Activated CD4-positive, alpha-beta T cell treated with anti-CD3 and anti-CD28 coated beads, Interleukin-2, amount 50 U/mL, for 48 hours (primary cell): ENCODE measurements at places on chromosomes 5 and 9.

- no peak for DNase-seq
These were observed 37.7 kb upstream of the PCSK1 start for GRCh38 chr5:96470785-96471184.

DNA sequence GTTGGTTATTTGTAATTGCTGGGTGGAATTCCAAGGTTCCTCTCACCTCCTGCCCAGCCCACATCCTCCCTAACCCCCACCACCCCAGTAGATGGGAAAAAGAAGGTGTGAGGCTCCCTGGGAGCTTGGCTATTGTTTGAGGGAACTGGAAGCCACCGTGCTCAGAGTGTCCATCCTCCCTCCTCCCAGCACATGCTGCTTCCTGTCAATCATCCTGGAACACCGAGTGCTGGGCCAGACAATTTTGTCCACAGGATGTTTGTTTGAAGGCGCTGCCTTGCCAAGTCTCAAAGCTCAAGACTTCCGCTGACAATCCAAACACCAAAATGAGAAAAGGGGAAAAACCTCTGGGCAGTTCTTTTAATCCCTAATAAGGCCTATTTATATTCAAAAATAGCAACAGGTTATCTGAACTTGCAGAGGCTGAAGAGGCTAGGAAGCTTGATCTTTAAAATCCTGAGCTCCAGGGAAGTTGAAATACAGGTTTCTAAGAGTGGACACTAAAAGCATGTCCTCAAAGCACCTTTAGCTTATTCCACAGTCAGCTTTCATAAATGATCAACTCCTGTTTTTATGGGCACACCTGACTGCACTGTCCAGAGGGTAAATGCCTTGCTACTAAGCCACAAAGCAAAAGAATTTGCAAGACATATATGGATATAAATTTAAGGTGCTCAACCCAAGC lies 286.7 kb downstream of the NFIB start:
- no peak for DNase-seq

- no peak for DNase-seq
These were observed 216.9 kb downstream of the CD180 start for GRCh38 chr5:66979738-66980137.

DNA sequence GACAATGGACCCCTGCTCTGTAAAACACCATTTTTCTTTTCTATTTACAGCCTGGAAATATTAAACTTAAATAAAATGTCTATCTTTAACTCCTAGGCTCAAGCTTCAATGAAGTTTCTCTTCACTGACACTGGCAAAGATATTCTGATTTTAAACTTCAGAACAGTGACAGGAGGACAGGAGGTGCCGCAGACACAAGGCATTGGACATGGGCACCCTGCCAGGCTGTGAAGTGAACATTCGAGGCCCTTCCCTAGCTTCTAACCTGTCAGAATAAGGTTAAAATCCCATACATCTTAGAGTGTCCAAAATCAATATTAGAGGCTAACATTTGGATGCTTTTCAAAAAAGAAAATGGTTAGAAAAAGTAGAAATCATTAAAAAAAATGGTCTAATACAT lies 9.2 kb downstream of the SEMA5A start:
- DNase-seq: no peak

DNA sequence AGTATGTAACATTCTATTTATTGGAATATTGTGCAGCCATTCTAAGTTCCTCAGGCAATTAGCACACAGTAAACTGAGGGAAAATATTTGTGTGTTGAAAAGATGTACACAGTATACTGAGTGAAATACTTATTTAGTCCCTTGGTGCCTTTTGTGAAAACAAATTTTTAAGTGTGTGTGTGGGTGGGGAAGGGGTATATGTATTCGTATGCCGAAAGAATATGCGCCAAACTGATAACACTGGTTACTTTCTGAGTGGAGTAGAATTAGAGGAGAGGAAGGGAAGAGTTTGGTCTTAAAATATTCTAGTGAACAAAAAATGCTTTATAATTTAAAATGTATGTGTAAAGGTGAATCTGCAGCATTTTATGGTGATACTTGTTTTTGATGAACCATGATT lies 3.1 kb downstream of the DCP2 start:
- no peak for DNase-seq

DNA sequence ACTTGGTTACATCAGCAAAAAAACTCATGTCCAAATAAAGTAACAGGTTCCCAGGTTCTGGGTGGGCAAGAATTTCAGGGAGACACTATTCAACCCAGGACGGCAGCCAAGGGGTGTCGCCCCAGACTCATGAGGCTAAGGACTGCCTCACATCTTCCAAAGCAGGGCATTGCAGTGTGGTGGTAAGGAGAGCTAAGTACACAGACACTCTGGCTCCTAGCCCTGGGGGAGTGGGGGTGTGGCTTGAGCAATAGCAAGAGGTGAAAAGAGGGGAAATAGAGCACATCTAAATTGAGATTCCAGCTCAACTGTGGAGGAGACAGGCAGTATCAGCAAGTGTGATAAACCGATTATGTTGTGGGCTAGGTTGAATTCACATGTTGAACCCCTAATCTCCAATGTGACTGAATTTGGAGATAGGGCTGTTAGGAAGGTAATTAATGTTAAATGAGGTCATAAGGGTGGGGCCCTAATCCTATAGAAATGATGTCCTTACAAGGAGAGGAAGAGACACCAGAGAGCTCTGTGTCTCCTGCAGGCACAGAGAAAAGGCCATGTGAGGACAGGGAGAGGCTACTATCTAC lies 49.9 kb upstream of the MARCHF11 start:
- no peak for DNase-seq

DNA sequence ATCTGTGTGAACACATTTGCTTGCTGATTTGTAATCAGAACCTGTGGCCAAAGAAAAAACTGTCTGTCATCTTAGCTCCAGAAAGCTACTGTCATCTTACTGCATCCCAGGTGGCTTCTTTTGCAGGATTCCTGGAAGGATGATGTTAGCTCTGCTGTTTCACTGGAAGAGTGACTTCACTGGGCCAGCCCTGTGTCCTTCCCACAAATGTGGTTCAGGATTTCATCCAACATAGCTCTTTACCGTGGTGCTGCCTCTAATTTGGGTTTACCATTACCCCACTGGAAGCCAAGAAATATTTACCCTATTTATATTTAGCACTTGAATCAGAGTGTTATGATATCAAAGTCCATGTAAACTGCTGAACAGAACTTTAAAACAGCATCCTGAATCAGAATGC lies 501.0 kb downstream of the GADD45G start:
- DNase-seq: no peak

GRCh38 chr9:100720922-100721321 lies 143.0 kb downstream of the CAVIN4 start:
- no peak for DNase-seq

DNA sequence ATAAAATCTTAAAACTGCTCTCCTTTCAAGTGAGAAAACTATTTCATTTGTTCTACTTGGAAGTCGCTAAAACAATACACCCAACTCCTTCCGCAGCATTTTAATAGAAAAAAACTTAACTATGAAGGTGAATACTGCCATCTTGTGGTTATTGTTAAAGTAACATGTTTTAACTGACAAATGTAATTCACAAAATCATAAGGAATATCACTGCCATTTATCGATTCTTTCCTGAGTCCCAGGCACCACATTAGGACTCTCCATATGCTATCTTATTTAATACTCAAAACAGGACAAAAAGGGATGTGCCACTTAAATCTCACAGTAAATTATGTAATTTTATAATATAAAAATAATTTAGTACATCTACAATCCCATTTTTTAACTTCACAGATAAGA lies 130.5 kb upstream of the ITGA1 start:
- DNase-seq: no peak

DNA sequence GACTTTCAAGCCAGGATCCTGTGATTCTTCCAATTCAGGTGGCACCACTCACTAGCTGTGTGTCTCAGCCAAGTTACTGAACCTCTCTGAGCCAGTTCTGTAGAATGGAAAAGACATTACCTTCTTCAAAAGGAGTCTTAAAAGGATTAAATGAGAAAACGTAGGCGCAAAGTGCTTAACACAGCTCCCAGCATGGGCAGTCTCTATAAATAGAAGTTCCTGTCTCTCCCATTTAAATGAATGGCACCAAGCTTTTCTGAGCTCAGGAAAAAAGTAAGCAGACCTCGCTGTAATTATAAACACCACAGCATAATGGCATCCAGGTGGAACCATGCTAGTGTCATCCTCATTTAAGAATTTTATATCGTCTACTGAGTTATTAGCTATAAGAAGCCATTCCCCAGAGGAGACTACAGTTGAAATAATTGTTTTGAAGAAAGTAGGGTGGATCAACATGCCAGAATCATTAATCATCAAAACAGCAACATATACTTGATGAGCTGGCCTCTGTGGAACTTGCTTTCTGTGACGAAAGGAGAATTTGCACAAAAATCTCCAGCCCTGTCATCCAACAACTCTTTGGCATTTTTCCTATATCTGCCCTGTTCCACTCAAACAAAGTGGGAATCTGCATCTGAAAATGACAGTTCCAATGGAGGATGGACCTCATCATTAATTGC lies 188.9 kb downstream of the SPOCK1 start:
- DNase-seq: no peak

DNA sequence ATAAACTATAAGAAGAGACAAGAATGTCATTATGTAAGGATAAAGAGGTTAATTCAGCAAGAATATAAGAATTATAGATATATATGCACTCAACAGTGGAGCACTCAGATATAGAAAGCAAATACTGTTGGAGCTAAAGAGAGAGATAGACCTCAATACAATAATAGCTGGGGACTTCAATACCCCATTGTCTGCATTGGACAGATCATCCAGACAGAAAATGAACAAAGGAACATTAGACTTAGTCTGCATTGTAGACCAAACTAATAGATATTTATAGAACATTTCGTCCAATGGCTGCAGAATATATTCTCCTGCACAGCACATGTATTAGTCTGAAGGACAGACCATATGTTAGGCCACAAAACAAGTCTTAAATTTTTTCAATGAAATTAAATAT lies 777.1 kb downstream of the CDH18 start:
- DNase-seq: no peak

- DNase-seq: no peak
These were observed 1329.4 kb downstream of the PTPRD start for GRCh38 chr9:9283159-9283986.

DNA sequence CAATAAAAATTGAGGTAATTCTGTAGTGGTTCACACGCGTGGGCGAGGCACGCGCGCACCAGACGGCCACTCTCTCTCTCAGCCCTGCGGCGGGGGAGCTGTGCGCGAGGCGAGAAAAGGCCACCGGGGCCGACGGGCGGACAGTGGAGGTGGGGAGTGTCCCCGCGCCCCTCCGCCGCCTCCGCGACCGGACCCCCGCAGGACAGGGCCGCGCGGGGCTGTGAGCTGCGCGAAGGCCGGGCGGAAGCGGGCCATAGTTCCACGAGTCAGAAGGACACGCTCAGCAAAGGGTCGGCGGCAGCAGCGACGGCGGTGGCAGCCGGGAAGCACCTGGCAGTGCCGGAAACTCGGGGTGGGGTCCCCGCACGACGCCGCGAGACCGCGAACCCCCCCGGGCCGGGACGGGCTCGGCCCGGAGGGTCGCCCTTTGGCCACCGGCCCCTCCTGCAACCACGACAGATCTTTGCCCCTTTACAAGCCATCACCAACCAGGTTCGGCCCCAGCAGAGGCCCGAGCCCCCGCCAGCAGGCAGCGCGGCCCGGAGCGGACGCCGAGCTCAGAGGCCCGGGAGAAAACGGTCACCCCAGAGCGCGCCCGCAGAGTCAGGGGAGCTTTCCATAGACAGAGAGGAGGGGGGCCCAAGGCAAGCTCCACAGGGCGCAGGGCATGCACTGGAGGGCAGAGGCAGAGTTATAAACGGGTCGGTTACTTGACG lies 60.9 kb downstream of the ZNF354C start:
- no peak for DNase-seq

DNA sequence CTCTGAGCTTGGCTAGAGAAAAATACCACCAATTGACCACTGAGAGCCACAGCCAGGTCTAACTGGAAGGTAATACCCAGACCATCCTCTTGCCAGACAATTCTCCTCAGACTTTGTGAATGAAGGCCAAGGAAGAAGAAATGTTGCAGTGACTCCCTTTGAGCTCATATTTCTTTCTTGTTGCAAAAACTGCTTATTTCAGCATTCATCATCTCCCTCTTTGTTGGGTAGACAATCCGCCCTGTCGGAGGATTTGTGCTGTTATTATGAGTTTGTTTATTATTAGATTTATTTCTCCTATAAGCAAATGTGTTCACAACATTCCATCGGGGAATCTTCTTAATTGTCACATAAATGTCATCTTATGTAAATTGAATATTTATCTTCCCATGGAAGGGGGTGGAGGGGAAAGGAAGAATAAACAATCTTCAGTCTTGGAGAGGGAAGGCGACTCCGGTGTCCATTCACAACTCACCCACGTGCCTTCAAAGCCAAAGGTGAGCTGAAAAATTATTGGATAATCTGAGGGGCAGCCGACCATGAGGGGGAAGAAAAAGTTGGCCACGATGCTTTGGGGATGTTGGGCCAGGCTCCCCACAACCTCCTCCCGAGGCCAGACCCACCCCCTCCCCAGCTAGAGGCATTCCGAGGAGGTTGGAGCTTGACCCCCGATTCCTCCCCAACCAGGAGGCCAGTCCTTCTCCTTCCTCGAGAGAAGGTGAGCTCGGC lies 1.8 kb upstream of the JADE2 start:
- DNase-seq: no peak

GRCh38 chr9:77469515-77470231 lies 178.4 kb downstream of the GNA14 start:
- DNase-seq: no peak

DNA sequence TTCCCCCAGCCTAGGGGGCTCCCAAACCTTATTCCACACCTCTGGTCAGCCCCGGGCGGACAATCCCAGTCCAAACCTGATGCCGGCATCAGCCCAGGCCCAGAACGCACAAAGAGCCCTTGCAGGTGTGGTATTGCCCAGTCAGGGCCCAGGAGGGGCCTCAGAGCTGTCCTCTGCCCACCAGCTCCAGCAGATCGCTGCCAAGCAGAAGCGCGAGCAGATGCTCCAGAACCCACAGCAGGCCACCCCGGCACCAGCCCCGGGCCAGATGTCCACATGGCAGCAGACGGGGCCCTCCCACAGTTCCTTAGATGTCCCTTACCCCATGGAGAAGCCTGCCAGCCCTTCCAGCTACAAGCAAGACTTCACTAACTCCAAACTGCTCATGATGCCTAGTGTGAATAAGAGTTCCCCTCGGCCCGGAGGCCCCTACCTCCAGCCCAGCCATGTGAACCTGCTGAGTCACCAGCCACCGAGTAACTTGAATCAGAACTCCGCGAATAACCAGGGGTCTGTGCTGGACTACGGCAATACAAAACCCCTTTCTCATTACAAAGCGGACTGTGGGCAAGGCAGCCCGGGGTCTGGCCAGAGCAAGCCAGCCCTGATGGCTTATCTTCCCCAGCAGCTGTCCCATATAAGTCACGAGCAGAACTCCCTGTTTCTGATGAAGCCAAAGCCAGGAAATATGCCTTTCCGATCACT lies 27.6 kb upstream of the LTC4S start:
- DNase-seq: no peak

GRCh38 chr9:68785965-68786364 lies 80.9 kb downstream of the PIP5K1B start:
- DNase-seq: no peak

- DNase-seq: no peak
These were observed 166.3 kb upstream of the FSTL4 start for GRCh38 chr5:133778636-133779035.
